K562 (cell line): ENCODE measurements at places on chromosomes 6 and 20. TPM values are rescaled to one million over a fixed set of nuclear protein-coding genes. Genes with fewer than 3 reads are reported as not detected.
A peak's percentile ranks its signal among the peaks of the same experiment; 100 is the strongest.

DNA sequence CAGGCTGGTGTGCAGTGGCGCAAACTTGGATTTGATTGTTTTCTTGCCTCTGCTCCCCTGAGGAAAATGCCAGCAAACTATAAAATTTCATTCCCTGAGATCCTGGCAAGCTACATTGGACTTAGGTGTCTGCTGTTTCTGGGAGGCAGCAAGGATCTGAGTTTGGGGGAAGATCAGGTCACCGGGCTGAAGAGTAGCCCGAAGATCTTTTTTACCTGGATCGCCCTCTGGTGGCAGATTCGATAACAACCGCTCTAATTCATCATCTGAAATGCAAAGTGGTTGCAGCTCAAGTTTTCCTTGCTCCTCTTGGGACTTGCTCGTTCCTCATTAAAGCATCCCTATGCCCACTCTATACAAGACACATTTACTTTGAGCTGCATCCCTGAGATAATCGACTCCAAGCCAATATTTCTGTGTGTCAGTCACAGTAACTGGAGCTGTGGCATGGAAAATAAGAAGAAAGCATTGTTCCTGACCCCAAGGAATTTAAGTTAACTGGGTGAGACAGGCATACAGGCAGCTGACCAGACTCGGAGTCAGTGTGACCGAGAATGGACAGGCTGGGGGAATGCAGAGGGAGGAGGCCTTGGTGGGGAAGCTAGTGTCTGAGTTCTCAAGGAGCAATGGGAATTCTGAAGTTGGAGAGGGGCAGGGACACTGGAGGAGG is 131.8 kb upstream of the PROKR2 start:
- DNase-seq = peak; percentile 48

Gene TFAP2D
- not detected in 2 replicates for polyA plus RNA-seq

GRCh38 chr6:72422171-72422570 is 199.7 kb upstream of the KCNQ5 start:
- no peak for DNase-seq

Gene MAS1
- not detected in 2 replicates for polyA plus RNA-seq

Gene NEU1
- 51.5 and 51.9 TPM in 2 replicates for polyA plus RNA-seq

GRCh38 chr20:53800418-53800817 is 206.8 kb upstream of the ZNF217 start:
- DNase-seq = no peak

Gene PHF20
- polyA plus RNA-seq = 83.3 and 86.9 TPM in 2 replicates

Gene SNAP25
- polyA plus RNA-seq = 0.12 TPM in 1 of 2 replicates, not detected in the other

Gene PDE7B
- not detected in 2 replicates for polyA plus RNA-seq

DNA sequence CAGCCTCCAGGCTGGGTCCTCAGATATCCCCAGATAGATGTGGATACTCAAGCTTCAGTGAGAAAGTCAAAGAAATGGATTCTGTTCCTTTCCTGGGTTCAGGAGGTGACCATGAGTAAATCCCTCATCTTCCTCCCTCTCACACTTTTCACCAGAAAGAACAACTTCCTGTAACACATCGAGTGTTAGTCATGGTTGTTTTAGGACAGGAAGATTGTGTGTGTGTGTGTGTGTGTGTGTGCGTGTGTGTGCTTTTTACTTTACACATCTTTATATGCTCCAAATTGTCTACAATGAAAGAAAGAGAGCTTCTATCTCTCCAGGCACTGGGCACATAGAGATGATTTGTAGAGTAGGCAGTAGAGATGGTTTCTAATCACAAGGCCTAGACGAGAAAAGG is 139.9 kb downstream of the TBXT start:
- DNase-seq = no peak

DNA sequence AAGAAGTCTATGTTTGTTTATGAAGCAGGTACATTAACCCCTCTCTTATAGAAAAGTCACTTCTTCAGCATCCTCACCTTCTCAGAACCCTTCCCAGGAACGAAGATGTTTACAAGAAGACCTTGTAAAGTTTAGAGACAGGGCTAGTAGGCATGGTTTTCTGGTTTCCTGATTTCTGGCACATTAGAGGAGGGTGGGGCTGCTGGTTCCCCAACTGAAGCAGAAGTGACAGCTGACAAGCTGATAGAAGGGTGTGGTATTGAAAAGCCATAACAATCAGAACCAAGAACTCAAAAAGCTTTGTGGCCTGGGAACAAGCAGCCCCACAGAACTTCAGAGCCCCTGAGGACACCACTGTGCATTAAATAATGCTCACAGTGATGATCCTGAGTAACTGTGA is 91.2 kb downstream of the RTN4IP1 start:
- DNase-seq = no peak

Gene TSBP1
- not detected in 2 replicates for polyA plus RNA-seq

GRCh38 chr6:140345935-140346334 is 971.5 kb upstream of the CITED2 start:
- DNase-seq = no peak
